Mucosa of gallbladder (tissue), 1 donor: ENCODE measurements at places on chromosomes 16 and 17. TPM values are rescaled to one million over a fixed set of nuclear protein-coding genes. Genes with fewer than 3 reads are reported as not detected.

Gene CALB2
- total RNA-seq, result 0.81 TPM

Gene CCL14
- total RNA-seq, result 43.3 TPM

Gene C17orf67
- total RNA-seq, result 5.1 TPM

Gene TTYH2
- 6.9 TPM for total RNA-seq

Gene SMCR8
- total RNA-seq, result 19.4 TPM

Gene MYLK3
- 1.2 TPM for total RNA-seq

Gene MYL11
- total RNA-seq, result 1.3 TPM

Gene KRTAP1-1
- total RNA-seq, result not detected

Gene VMO1
- 3.9 TPM for total RNA-seq

Gene SEC14L1
- 71.2 TPM for total RNA-seq

Gene COPZ2
- total RNA-seq, result 39.3 TPM

Gene CTF1
- total RNA-seq, result 11.0 TPM

Gene PDILT
- not detected for total RNA-seq

Gene KIF2B
- total RNA-seq, result not detected

Gene IL17C
- total RNA-seq, result not detected

Gene SCGB1C2
- total RNA-seq, result not detected

Gene CBX1
- 41.9 TPM for total RNA-seq

Gene SPIRE2
- total RNA-seq, result 19.9 TPM

Gene SLC2A4
- 7.6 TPM for total RNA-seq

Gene CORO1A
- 58.5 TPM for total RNA-seq

Gene RGS9
- 8.8 TPM for total RNA-seq

Gene FBXW10
- 0.86 TPM for total RNA-seq

Gene CRISPLD2
- 117 TPM for total RNA-seq

Gene PRR29
- total RNA-seq, result 0.26 TPM

Gene VPS4A
- 29.8 TPM for total RNA-seq

Gene OR2C1
- 0.14 TPM for total RNA-seq

Gene ACSM2A
- total RNA-seq, result 0.26 TPM

Gene KCTD19
- 0.37 TPM for total RNA-seq

Gene CNGB1
- 0.29 TPM for total RNA-seq

Gene MT1M
- total RNA-seq, result 4.6 TPM

Gene LGALS9C
- total RNA-seq, result 8.8 TPM

Gene XAF1
- total RNA-seq, result 54.4 TPM

Gene IQCK
- total RNA-seq, result 23.7 TPM

Gene HS3ST3B1
- total RNA-seq, result 4.0 TPM

Gene RMI2
- total RNA-seq, result 4.4 TPM

Gene MYO1C
- 285 TPM for total RNA-seq

Gene NXN
- total RNA-seq, result 46.0 TPM

Gene LPO
- not detected for total RNA-seq
